ENCODE measurements at places on chromosomes 2 and 18. TPM values are rescaled to one million over a fixed set of nuclear protein-coding genes. Genes with fewer than 3 reads are reported as not detected.

Gene PELI1
- 5.1 TPM for total RNA-seq

Gene DYNAP
- total RNA-seq = not detected

Gene HPCAL1
- total RNA-seq = 57.2 TPM

Gene GKN1
- 0.29 TPM for total RNA-seq

Gene PLEK
- 0.36 TPM for total RNA-seq

Gene EMILIN1
- 138 TPM for total RNA-seq
